ENCODE measurements at places on chromosomes 7 and 10.
A peak's percentile ranks its signal among the peaks of the same experiment; 100 is the strongest.

- no peak for DNase-seq
Observed at GRCh38 chr10:23094786-23095403, 484 bp upstream of the MSRB2 start.

- DNase-seq: no peak
Observed at GRCh38 chr7:105775580-105775979, 100.8 kb downstream of the ATXN7L1 start.

DNA sequence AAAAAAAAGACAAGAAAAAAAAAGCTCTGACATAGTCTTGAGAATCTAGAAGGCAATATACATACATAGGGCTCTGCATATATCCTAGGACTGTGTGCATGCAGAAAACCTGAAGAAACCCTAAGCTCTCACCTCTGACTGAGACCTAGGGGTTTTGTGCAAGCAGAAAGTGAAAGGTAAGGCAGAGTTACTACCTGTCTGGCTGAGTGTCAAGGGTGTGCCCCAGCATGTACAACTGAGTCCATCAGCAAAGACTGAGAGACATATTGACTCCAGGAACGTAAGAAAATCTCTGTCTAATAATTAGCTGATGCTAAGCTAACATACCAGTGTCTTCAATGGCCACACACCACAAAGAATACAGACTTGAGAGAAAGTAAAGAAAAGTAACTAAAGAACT lies 16.3 kb upstream of the HNRNPH3 start:
- no peak for DNase-seq

DNA sequence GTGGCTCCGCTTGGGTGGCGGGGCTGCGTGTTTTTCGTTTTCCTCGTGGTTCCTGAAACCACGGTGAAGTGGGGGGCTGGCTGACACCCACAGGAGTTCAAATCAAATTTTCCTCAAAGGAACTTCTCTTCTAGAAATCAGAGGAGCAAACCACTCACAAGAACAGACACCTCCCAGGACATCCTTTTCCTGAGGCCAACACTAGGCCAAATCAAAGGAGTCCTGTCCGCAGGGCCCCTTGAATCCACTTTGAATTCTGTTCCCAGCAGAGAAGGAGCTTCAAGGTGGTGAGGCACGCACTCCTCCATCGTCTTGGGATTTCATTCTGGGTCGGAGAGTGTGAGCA lies 29.9 kb upstream of the ZNF273 start:
- DNase-seq: no peak

DNA sequence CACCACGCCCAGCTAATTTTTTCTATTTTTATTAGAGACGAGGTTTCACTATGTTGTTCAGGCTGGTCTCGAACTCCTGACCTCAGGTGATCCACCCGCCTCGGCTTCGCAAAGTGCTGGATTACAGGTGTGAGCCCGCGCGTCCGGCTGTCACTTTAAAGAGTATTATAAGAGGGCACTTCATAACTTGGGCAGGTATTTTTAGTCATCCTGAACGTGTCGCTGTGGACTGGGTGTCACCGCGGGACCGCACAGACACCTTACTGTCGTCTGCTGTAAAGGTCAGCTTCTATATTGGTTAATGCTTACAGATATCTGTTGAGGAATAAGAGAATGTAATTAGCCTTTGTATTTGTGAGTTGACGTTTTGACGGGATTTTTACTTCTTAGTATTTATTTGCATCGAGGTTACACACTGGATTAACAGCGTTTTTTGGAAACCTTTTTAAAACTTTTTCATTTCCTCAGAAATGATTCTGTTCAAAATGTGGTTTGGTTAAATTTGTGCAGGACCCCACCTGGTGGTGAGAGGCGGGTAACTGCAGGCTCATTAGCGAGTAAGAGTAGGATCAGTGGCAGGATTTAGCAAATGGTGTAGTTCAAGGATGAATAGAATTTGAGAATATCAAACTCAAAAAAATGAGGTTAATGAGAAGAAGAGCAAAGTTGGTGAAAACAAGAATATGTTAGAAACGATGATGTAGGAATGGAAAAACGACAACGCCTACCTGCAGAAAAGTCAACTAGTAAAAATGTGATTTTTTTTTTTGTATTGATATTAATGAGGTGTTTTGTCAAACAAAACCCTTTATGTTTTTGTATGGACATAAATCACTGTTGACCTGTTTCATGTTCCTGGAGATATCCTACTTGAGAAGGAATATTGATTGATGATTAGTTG lies 3.2 kb downstream of the DNAJB6 start:
- DNase-seq: peak; percentile 65

- no peak for DNase-seq
Observed at GRCh38 chr7:82230811-82231581, 212.6 kb downstream of the CACNA2D1 start.

GRCh38 chr7:98105942-98106544 lies 619 bp upstream of the LMTK2 start:
- peak; percentile 2 for DNase-seq

DNA sequence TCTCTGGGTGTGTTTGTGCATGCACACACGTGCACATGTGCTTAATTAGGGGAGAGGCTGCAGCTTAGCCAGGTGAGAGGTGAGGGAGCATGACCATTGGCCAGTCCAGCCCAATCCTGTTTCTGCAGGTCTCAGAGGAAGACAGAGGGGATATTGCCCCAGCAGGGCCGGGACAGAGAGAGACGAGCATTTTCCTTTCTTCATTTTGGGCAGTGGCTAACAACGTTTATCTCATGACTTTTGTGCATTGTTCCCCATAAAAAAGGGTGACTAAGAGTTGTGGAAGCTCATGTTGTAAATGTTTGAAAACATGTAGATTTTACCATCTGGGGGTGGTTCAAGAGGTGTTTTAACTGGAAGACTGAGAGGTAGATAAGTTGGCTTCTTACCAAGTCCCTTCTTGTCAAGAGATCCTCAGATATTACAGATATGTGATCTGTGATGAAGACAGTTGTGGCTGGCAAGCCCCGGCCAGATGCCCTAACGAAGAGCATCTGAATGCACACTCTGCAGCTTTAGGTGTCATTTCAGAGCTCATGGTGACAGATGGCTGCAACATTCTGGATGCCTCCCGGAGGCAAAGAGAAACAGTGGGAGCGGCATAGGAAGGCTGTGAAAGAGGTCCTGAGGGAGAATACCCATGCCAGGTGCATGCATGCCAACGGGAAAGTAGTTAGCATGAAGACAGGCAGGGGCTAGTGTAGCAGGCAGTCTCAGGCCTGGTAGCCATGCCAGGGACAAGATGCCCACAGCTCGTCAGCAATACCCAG lies 16.7 kb upstream of the DMBT1 start:
- no peak for DNase-seq

DNA sequence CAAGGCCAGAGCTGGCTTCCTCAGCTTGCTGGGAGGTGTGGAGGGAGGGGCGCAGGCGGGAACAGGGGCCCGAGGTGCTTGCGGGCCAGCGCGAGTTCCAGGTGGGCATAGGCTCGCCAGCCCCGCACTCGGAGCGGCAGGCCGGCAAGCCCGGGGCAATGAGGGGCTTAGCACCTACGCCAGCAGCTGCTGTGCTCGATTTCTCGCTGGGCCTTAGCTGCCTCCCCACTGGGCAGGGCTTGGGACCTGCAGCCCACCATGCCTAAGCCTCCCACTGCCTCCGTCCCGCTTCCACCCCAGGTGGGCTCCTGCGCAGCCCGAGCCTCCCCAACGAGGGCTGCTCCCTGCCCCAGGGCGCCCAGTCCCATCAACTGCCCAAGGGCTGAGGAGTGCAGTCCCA lies 25.9 kb upstream of the MAT1A start:
- no peak for DNase-seq

DNA sequence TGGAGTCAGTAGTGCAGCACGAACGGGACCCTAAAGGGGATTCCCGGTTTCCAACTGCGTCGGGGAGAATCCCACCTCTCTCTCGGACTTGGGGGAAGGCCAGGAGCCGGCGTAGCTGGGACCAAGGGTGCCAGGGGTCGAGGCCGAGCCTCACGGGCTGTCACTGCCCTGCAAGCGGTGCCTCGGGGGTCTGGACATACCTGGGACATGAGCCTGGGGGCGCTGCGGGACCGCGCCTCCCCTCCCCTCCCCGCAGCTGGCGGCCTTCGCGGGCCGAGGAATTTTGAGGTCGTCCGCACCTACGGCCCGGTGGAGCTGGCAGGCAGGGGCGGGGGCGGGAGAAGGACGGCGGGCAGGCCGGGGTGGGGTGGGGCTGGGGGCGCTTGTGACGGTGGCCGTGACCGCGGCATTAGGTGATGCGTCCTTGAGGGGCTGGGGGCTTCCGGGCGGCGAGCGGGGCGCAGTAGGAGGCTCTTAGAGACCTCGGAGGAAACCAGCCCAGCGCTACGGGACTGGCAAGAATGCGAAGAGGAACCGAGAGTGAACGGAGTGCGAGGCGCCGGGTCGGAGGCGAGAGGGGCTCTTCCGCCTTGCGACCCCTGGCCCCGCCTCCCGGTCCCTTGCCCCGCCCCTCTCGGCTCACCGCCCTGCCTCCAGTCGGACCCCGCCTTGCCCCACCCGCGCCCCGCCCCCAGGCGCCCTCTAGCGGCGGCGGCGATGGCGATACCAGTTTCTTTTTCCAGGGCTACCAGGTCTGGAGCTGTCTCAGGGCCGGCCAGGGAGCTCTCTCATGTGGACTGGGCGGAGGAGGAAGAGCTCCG lies 48.3 kb downstream of the NPVF start:
- DNase-seq: peak; percentile 99

- DNase-seq: no peak
Observed at GRCh38 chr7:132739271-132739955, 163.1 kb upstream of the PLXNA4 start.

DNA sequence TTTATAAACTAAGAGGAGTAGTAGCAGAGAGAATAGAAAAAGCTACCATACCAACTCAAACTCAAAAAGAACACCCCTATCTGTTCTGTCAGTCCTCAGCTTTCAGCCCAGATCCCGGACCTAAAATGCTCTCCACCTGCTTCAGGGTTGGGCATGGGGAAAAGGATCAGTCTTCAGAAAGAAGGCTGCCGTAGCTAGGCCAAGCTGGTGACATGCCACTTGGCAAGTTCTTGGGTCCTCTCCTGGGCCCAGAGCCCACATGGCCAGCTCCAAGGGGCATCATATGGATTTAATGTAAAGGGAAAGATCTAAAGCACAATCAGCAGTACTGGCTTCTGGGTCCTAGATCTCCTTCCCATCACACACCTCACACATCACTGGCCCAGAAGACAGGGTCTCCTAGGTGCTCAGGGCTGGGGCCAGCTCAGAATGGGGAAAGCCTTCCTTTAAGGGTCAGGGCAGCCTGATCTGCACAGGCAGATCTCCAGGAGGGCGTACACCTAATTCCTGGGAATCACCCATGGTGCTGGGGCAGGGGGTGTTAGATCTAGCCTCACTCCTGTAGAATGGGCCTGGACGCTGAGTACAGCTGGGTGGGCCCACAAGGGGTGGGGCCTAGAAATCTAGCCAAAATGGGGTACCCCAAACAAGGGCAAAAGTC lies 2.5 kb downstream of the VAX1 start:
- no peak for DNase-seq

DNA sequence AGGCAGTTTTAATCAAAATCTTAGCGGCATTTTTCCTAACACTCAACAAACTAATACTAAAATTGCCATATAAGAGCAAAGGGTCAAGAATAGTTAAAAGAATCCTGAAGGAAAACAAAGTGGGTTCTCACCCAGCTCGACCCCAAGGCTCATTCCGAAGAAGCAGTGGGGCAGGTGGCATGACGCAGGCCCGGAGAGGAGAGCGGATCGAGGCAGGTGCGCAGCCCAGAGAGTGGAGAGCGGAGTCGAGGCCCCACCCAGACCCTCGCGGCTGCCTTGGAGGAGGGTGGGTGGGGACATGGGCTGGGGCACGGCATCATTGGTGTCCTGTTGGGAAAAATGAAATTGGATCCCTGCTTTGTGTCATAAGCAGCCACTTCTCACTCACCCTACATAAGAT lies 109.8 kb downstream of the INPP5A start:
- no peak for DNase-seq

GRCh38 chr10:5762531-5762930 lies 50.7 kb downstream of the GDI2 start:
- DNase-seq: no peak

GRCh38 chr7:116575853-116576252 lies 51.0 kb downstream of the CAV1 start:
- DNase-seq: no peak

GRCh38 chr7:66668677-66669076 lies 40.0 kb downstream of the KCTD7 start:
- DNase-seq: no peak

DNA sequence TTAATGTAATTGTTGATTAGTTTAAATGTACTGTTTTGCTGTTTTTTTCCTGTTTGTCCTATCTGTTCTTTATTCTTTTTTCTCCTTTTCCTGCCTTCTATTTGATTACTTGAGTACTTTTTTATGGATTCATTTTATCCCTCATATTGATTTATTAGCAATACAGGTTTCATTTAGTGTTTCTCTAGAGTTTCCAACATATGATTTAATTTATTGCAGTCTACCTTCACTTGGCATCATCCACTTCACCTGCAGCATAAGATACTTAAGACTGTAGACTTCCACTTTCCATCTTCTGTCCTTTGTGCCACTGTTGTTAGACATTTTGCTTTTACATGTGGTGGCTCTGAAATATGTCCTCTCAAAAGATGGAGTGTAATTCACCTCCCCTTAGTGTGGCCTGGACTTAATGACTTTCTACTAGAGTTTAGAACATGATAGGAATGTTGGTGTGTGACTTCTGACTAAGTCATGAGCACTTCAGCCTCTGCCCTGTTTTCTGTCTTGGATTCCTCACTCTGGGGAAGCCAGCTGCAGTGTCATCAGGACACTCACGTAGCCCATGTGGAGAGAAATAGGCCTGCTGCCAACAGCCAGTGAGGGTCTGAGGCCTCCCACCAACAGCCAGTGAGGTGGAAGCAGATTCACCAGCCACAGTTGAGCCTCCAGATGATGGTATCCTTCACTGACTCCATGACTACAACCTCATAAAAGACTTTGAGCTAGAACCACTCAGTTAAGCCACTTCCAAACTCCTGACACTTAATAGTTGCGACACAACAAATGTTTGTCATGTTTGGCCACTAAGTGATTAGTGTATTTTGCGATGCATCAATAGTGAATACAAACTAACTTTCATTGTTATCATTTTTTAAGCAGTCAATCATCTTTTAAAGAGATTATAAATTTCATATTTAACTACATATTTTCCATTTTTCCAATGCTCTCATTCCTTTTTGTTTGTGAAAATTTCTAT lies 643.5 kb upstream of the DPP6 start:
- no peak for DNase-seq

- no peak for DNase-seq
Observed at GRCh38 chr7:131336956-131337355, 9.3 kb downstream of the MKLN1 start.

All from naive B cell (primary cell).